Activated T-helper 17 cell treated with anti-CD3 and anti-CD28 coated beads, Interleukin-2, amount 50 U/mL, for 72 hours (primary cell): ENCODE measurements at places on chromosomes 2 and 18.

DNA sequence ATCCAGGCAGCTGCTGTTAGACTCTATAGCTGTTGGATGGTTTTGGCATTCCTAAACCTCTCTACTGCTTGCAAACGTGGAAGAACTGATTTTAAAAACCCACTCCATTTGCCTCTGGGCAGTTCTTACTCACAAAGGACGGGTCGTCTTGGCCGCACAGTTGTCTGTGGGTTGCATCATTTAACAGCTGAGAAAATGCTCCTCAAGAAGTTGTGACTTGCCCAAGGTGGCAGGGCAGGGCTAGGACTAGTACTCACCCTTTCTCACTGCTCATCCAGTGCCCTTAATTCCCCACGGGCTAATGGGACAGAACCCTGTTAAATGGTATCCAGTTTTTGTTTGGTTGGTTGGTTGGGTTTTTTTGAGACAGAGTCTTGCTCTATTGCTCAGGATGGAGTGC is 997 bp upstream of the DRC1 start:
- ATAC-seq, result no peak

- no peak for ATAC-seq
These were observed 5.9 kb downstream of the WIPF1 start for GRCh38 chr2:174591740-174592139.

DNA sequence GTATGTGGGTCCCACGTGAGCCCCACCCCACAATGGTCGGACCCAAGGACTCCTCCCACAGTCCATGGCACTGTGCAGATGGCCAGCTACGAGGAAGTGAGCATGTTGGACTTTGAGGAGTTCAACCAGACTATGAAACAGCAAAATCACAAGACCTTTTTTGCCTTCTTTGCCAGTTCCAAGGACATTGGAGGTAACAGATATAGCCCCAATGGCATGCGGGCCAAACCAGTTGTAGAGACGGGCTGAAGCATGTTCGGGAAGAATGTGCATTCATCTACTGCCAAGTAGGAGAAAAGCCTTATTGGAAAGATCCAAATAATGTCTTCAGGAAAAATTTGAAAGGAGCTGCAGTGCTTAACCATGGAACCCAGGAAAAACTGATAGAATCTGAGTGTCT is 12.6 kb downstream of the DNER start:
- ATAC-seq, result no peak

DNA sequence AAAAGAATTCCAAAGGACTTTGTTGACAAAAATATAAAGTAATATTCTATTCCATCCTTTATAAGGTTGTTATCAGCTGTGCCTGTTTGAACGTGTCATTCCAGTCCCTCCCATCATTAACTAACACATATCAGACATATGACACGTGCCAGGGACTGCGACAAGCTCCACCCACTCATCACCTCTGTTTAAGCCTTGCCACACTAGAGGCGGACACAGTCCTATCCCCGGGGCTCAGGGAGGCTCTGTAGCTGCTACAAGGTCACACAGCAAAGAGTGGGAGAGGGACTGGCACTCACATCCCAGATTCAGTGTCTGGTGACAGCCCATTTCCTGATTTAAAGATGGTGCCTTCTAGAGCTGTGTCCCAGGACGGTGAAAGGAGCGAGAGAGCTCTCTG is 30.0 kb downstream of the TBC1D8 start:
- no peak for ATAC-seq

DNA sequence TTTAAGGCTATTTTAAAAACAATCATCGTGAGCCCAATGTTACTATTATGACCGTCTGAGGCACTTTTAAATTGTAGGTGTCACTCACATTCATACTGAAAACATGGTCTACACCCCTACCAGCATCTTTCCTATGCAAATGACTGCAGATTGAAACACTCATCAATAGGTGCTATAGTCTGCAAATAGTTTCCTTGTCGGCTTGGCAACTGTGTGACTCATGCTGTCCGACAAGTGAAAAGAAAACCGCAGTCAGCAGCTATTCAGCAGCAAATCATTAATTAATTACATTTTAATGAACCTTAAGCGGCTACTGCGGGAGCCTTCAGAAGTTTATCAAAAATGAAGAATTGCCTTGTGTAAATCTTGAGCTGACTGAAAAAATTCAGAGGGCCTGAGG is 134.4 kb downstream of the FIGN start:
- no peak for ATAC-seq

- ATAC-seq, result no peak
These were observed 224.2 kb upstream of the CXCR4 start for GRCh38 chr2:136342138-136342537.

GRCh38 chr18:11980494-11981191 is 664 bp upstream of the IMPA2 start:
- ATAC-seq, result peak; percentile 88

- no peak for ATAC-seq
These were observed 1108.1 kb upstream of the CHAC2 start for GRCh38 chr2:52659546-52659945.

GRCh38 chr2:73268366-73268829 is 15.9 kb downstream of the FBXO41 start:
- no peak for ATAC-seq

GRCh38 chr2:108803045-108803736 is 16.6 kb downstream of the CCDC138 start:
- no peak for ATAC-seq

DNA sequence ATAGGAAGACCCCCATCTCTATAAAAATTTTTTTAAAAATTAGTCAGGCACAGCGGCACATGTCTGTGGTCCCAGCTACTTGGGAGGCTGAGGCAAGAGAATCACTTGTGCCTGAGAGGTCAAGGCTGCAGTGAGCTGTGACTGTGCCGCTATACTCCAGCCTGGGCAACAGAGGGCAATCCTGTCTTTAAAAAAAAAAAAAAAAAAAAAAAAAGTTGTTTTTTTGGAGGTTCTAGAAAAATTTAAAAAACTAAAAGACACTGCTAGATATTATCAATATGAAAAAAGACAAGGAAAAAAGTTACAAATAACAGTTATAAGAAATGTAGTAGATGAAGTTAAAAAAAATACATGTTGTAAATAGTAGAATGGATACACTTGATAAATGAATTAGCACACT is 56.1 kb upstream of the C2orf15 start:
- ATAC-seq, result no peak

- no peak for ATAC-seq
These were observed 103.2 kb downstream of the ZNF521 start for GRCh38 chr18:25248755-25249154.

DNA sequence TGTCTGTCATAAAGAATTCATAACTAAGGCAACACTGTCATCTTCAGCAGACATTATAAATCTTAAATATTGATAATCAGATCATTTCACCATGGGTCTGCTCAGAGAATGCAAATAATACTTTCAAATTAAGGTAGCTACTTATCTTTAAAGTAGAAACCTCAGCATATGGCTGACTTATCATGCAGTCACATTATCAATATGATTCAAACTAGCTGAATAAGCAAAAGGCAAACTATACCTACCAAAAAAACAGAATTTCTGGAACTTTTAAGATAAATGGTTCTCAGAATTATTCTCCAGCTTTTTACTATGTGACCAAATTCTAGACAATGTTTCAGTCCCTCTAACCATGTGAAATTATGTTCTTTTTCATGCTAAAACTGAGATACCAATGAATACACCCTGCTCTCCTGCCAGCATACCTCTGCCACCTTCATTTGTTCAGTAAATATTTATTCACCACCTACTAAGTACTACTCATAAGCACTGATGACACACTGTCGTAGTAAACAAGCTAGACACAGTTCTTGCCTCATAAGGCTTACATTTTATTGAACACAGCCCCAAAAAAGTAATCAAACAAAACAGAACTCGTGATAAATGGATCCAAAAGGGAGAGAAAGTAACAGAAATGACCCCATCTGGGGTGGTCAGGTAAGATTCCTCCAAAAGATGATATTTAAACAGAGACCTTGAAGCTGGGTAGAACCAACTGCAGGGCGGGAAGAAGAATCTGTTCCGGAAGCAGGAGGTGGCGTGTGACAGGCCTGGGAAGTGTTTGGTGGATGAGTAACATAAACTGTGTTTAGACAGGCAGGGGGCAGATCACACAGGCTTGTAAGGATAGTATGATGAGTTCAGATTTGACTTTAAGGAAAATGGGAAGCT is 17.7 kb downstream of the SPIRE1 start:
- ATAC-seq, result peak; percentile 74

DNA sequence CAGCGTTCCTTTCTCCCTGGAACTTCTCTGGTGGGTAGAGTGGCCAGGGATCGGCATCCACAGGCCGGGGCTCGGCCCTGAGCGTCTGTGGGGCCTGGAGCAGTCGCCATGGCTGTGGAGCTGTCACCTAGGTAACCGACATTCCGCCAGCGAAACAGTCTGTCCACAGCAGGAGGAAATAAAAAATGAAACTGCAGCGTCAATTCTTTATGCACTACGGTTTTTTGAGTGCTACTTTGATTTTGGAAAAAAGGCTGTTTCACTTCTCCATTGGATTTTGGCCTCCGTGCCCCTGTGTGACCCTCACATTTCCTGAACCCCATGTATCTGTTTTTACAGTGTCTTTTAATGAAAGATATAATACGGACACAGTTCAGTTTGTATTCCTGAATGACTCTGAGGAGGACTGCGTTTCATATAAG is 163.4 kb downstream of the LDLRAD4 start:
- ATAC-seq, result peak; percentile 34

- no peak for ATAC-seq
These were observed 514.8 kb upstream of the MYT1L start for GRCh38 chr2:2845806-2846315.

DNA sequence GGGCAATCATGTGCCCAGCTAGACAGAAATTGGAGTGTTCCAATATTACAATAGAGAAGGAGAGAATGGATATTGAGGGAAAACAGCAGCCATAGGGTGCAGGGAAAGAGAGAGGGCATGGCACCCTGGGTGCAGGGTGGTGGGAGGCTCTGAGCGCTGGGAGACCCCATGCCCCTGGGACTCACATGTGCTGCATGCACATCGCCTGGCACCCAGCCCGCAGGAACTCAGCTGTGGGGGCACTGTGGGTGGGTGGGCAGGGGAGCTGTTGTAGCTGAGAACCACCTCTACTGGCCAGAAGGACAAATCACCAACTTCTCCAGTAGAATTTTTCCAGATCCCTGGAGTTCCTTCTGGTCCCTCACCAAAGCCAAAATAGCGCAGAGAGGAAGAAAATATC is 7.2 kb upstream of the NEURL3 start:
- ATAC-seq, result no peak

GRCh38 chr2:45177870-45178269 is 168.6 kb upstream of the SIX2 start:
- ATAC-seq, result no peak

DNA sequence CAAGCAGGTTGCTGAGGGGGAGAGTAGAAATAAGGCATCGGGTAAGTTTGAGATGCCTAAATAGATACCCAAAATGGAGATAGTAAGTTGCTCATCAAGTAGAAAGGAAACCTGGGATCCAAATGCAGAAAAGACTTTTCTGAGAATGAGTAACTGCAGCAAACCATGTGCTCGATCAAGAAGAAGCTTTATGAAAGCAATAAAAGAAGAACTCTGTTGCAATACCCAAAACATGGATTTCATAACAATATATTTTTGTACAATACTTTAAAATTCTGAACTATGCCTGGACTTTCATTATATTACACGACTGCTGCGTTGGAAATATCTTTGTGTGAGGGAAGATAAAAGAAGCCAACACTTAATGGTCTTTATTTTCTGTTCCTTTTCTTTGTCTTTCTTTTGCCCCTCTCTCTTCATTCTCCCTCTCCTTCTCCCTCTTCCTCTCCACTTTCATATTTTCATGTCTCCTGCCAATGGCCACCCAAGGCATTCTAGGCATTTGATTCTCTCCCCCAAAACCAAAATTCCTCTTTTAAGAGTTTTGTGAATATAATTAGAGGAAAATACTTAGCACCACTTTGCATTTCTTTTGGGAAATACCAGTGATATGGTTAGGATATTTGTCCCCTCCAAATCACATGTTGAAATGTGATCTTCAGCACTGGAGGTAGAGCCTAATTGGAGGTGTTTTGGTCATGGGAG is 257.6 kb downstream of the MREG start:
- ATAC-seq, result no peak

- ATAC-seq, result no peak
These were observed 445.6 kb upstream of the SPRED2 start for GRCh38 chr2:65878011-65878340.

- ATAC-seq, result no peak
These were observed 134.6 kb downstream of the CYP26B1 start for GRCh38 chr2:72012886-72013574.

DNA sequence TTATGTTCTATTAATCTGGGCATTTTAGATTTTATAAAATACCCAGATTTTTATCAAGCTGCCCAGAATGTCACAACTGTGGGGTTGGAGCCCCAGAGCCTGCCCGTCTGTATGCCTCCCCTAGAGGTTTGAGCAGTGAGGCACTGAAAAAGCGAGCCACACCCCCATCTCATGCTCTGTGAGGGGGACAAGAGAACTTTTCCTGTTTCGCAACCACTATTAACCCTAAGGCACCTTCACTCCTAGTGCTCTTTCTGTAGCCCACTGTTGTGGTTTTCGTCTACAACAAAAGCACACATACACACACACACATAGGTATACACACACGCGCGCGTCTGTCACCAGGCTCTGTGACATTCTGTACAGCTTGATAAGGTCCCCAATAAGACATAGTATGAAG is 38.0 kb downstream of the DCDC2C start:
- ATAC-seq, result no peak

GRCh38 chr18:61922435-61922834 is 29.6 kb upstream of the RNF152 start:
- peak; percentile 44 for ATAC-seq

DNA sequence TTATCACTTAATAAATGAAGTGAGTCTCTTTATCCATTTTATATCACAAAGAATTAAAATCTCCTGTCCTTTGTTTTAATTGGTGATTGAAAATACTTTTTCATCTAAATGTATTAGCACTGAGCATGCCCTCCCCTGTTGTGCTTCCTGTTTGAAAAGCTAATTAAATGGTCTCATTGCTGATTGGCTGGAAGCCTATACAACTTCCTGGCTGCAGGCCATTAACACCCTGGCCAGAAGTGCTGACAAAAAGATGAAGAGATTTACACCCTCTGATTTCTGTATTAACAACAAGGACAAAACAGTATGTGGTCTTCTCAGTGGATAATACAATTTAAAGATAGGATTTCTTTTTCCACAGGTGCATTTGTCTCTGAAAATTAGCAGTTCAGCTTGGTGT is 548.0 kb downstream of the DCC start:
- no peak for ATAC-seq
